ENCODE measurements at places on chromosomes 3 and 15.

DNA sequence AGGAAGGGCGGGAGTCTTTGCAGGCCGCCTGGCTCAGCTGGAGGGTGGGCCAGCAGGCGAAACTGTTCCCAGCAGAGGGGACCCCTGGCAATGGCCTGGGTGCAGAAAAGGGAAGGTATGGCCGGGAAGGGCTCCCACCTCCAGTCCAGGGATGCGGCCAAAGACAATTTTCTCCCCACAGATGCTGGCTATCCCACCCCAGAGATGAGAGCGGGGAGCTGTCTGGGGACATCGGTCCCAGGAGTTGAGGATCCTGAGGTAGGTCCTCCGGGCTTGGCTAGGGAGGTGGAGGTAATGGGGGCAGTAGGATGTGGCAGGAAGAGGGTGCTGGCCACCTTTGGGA is 1.7 kb downstream of the SEMA3G start:
- DNase-seq: no peak

DNA sequence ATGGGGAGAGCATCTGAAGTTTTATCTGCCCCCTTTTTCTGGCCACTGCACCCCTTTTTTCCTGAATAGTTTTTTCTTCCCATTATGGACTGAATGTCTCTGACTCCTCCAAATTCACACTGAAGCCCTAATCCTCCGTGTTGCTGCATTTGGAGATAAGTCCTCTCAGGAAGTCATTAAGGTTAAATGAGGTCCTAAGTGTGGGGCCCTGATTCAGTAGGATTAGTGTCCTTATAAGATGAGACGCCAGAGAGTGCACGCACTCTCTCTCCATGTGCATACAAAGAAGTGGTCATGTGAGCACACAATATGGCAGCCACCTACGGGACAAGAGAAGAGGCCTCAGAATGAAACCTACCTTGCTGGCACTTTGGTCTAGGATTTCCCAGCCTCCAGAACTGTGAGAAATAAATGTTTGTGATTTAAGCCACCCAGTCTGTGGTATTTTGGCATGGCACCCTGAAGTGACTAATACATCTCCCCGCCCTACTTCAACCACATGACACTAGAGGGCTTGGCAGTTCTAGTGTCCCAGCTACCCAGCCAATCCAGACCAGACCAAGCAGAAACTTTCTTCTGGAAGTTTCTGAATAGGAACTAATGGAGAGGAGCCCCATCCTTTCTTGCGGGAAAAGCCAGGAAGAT is 191.3 kb downstream of the PDE8A start:
- DNase-seq: no peak

DNA sequence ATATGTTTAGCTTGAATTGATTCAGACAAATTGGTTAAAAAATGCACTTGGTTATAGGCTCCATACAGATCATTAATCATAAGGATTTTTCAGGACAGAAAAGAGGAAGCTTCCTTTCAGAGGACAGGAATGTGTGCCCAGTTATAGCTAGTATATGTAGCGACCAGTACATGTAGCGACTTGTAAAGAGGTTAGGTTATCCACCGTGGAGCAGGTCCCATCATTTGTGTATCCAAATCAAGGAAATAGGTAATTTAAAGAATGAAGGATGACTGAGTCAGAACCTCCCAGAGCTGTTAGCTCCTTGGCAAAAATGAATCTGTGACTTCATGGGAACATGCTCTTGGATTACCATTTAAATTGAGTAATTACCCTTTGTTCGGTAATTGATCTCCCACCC is 15.8 kb upstream of the P2RY12 start:
- no peak for DNase-seq

DNA sequence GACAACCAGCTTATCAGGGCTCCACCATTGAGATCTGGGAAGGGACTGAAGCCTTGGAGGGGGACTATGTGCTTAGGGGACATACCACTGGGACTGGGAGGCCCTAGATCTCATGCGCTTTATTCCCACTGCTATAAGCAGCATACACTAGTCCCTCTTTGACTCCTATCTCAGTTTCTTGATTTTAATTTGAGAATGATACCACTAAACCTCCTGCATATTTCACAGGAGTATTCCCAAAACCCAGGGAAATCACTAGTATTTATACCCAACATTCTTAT is 29.2 kb downstream of the SLC24A1 start:
- no peak for DNase-seq

DNA sequence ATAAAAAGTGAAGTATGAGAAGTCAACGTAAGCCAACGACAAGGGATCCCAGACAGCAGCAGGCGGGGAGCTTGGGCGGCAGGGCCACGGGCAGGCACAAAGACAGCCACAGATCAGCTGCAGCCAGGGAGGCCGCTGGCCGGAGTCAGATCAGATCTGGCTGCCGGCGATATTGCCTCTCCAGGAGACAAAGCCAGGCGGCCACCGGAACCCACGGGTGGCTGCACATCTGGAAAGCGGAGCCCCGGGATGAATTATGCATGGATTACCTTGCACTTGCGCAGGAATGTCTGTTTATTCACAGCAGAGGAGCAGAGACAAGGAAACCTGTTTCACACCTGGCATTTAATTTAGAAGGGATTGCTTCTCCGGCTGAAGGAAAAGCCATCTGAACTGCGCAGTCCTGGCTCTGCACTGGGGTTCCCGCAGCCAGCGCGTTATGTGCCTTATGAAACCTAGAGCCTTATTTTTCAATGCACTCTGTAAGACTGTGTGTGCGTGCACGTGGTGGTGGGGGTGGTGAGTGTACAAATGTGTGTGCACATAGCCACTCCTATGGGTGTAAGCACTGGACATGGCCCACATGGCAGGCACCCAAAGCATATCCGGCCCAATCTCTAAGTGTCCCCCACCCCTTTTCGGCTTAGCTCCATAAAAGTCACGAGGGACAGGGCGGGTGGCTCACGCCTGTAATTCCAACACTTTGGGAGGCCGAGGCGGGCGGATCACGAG is 427.8 kb upstream of the MCTP2 start:
- DNase-seq: no peak

- no peak for DNase-seq
Measured at GRCh38 chr15:100111125-100112060, 230.4 kb downstream of the ADAMTS17 start.

- DNase-seq: no peak
Measured at GRCh38 chr15:71632576-71633195, 177.7 kb upstream of the NR2E3 start.

GRCh38 chr15:91752081-91752785 is 101.3 kb upstream of the SLCO3A1 start:
- no peak for DNase-seq

Measured in CD4-positive, alpha-beta T cell treated with Interleukin-4 for 4 hours (primary cell).